NCI-H1436 treated with DMSO at 0.1 percent for 48 hours (cell line): ENCODE measurements at places on chromosomes 13 and 19.
A peak's percentile ranks its signal among the peaks of the same experiment; 100 is the strongest.

GRCh38 chr13:52025475-52026245, 1.2 kb downstream of the UTP14C start:
- DNase-seq, result no peak

DNA sequence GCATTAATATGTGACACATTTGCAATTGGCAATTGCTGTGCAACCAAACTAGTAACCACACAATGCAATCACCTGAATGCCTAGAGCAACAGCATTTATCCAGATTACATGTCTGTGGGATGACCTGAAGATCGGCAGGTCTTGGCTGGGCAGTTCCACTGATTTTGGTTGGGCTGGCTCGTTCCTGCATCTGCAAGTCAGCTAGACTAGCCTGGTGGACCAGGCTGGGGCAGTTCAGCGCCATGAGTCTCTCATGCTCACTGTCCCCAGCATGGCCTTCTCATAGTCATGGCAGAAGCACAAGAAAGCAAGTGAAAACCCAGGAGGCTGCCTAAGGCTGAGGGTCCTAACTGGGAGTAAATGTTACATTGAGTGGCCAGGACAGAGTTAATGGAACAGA, 229.1 kb upstream of the TSHZ3 start:
- no peak for DNase-seq

DNA sequence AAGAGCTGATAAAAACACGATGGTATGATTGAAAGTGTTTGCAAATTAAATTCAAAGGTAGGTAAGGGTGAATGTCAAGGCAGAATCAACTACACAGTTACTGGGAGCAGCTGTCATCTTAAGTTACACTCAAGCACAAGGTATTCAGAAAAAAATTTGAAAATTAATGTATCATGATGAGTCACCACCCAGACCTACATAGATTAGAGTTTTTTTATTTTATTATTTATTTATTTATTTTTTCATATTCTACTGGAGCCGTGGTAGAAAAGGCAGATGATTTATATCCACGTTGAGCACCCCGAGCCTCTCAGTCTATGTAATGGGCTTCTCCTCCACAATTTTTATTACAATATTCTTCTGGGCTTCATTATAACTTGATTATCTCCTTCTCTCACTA, 728.9 kb upstream of the ARGLU1 start:
- DNase-seq, result no peak

DNA sequence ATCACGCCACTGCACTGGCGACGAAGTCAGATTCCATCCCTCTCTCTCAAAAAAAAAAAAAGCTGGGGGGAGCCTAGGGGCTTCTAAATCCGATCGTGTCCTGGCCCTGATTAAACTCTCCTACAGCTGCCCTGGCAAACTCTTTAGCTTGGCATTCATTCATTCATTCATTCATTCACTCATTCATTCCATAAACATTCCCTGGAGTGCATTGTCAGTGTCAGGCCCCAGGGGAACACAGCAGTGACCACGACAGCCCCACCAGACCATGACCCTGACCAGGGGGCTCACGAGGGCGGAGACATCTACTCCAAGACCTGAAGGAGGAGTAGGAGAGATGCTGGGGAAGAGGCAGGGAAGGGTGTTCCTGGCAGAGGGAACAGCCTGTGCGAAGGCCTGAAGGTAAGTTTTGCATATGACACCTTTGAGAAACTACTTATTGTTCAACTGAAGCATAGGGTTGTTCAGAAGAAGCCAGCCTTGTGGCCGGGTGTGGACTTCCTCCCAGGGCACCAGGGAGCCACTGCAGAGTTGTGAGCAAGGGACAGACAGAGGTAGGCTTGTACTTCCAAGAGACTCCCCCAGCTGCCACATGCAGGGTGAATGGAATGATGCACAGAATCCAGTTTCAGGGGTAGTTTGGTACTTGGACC, 24.5 kb downstream of the CEACAM16 start:
- no peak for DNase-seq

DNA sequence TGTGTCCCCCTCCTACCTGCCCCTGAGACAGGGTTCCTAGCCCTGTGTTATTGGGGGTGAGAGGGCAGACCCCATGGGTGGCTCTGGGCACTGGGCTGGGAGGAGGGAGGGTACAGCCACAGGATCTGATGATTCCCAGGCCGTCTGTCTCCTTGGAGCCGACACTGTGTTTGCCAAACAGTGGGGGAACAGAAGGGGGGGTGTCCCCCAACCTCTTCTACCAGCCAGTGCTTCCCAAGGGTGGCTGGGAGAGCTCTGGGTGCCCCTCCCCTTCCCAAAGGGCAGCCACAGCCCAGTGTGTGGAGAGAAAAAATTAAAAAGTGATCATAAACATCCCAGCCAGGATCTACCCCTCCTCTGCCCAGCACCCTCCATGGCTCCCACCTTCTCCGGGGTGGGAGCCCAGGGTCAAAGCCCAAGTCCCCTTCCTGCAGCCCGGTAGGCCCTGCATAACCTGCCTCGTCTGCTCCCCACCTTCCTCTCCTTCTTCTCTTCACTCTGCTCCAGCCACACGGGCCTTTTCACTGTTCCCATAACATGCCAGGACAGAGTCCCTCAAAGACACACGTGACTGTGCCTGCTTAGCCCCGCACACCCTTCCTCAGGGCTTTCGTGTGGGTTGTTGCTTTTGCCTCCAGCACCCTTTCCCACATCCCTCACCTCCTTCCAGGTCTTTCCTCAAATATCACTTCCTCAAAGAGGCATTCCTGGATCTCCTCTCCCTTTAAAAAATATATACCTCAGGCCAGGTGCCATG, 1.4 kb upstream of the PLIN4 start:
- DNase-seq, result no peak

DNA sequence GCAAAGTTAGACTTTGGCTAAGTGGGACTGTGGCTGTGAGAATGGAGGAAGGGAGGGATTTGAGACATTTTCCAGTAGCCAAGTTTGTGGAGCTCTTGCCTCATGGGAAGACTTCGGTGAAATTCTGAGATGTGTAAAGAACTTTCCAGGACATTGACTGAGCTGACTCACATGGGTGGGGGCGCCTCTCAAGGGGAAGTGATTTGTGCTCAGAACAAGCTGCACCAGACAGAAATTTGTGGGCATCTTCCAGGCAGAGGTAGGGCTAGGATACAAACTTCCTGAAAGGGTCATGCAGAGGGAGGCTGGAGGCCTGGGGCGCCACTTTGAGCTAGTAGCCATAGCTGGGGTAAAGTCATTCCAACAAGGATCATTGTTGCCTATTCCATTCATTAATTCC, 9.8 kb upstream of the SIGLEC10 start:
- DNase-seq, result no peak

- DNase-seq, result no peak
These were observed at the start of gene PTGIR for GRCh38 chr19:46624958-46625661. Gene PTGIR, minus strand, starts transcription at chr19:46625089. Its CDS starts 864 bp downstream, at chr19:46624225.

DNA sequence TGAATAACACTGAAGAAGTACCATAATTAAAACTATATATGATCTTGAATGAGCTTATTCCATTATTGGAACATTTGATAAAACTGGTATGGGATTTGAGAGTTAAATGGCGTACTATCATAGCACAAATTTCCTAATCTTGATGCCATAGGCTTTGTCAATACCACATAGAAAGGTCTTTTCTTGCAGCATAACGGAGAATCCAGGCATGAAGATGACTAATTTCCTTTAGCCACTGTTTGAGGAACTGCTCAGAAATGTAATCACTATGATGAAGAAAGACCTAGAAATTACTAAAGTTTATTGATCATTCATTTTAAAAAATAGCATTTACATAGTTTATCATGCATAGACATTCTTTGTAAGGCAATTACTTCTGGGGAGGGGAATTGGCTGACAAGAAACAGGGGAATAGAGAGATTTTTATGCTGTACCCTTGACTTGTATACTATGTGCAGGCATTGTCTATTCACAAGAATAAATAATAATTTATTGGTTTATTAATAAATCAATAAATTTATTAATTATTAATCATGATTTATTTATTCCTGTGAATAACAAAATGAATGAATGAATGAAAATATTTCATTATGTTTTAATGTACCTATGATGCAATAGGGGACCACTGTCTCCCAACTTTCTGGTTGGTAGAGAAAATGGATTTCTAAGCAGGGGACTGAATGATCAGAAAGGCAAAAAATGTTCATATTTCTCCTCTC, 2676.6 kb downstream of the PCDH9 start:
- DNase-seq, result no peak

- no peak for DNase-seq
These were observed 556.8 kb upstream of the ARGLU1 start for GRCh38 chr13:107124730-107125129.

DNA sequence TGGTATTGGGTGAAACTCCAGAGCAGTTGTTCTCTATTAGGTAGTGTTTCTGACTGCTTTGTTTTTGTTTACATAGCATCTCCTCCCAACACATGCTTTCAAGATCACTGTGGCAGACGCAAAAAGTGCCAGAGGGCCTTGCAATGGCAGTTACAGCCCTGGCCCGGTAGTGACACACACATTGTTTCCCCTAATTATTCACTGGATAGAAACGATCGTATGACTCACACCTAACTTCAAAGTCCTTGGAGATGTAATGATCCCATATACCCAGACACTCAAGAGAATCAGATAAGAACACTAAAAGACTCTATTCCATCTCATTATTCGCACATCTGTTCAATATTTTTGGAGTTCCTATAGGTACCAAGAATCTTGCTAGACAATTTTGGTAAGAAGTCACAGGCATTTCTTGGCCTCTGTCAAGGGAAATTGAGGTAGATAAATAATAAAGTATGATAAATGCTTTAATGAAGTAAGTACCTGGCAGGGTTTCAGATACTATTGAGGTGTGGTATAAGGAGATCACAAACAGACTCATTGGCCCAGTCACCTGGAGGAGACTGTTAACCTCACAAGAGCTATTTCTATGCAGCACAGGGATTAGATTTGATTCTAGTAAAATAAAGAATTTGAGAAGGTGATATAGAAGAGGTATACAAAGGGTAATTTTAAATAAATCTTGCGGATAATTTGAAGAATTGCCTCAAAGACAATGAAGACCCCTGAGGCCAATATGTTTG, 485.3 kb downstream of the SLITRK6 start:
- DNase-seq, result peak; percentile 10

- DNase-seq, result no peak
These were observed 150.9 kb downstream of the RGCC start for GRCh38 chr13:41608111-41608838.

DNA sequence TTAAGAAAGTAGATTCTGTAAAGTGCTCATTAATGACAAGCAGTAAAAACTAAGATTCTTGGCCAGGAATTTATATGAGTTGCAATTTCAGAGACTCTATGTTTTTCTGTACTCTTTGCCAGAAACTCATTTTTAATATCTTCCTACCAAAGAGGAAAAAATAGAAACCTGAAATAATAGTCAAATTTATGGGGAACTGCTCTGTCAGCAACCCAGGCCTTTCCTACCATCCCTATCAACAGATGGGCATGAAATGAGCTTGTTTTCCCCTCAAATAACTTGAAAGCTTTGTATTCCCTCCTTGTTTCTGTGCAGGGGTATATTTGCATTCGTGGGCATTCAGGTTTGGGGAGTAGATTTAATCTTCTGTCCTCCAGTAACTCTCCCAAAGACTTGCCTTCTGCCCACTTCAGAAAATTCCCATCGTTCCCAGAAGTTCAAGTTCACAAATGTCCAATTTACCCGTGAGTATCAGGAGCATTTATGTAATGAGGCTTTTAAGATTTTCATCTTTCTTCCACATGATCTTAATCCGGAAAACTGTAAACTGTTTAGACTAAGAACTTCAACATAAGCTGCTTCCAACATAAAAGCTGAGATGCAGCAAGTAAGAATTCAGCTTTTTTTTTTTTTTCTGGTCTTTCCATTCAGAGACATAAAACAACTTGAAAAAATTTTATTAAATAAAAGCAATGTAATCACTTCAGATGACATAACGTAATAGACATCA, 363.1 kb downstream of the EFNB2 start:
- DNase-seq, result no peak

DNA sequence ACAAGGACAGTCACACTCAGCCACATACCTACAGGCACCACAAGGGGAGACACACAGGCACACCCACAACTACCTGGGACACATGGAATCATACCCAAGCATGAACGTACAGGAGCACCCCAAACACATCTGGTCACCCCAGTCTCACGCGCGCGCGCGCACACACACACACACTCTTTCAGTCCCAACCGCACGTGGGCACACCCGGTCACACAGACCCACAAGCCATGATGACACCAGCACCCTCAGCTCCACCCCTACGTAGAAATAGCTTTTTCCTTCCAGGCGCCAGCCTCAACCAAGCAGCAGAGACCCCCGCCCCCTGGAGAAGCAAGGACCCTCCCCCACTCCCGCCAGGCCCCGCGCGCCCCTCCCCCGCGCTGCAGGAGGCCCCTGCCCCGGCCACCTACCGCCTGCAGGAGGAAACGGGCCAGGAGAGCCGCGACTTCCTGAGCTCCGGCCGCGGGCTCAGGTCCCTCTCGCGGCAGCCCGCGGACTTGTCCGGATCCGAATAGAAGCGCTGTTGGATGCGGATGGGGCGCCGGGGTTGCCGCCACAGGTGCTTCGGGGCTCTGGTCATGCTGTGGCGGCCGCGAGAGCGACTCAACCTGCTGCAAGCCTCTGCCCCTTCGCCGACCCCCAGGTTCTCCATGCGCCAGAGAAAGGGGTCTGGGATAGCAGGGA, 6.4 kb upstream of the PDE4C start:
- DNase-seq, result no peak
